Tibial artery (tissue), 4 donors: ENCODE measurements at places on chromosomes 1 and 21.

GRCh38 chr1:214566158-214567104, 15.0 kb upstream of the PTPN14 start:
- DNase-seq: no peak

- DNase-seq: no peak
Measured at GRCh38 chr1:114272593-114272992, 118.9 kb upstream of the SYT6 start.

- DNase-seq: no peak
Measured at GRCh38 chr1:90475631-90476030, 241.5 kb downstream of the BARHL2 start.

DNA sequence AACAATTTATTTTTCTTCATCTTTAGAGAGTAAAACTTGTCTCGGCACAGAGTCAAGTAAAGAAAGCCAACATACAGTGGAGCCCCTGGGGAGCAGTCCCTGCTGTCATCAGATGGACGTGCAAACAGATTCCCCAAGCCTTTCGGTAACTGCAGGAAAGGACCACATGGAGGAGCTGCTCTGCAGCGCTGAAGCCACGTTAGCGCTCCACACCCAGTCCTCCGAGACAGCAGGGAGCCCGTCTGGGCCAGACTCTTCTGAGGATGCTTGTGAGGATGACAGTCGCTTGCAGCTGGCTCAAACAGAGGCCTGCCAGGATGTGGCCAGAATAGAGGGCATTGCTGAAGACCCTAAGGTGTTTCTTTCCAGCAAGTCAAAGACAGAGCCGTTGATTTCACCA, 77.1 kb upstream of the SCCPDH start:
- peak; percentile 31 for DNase-seq

DNA sequence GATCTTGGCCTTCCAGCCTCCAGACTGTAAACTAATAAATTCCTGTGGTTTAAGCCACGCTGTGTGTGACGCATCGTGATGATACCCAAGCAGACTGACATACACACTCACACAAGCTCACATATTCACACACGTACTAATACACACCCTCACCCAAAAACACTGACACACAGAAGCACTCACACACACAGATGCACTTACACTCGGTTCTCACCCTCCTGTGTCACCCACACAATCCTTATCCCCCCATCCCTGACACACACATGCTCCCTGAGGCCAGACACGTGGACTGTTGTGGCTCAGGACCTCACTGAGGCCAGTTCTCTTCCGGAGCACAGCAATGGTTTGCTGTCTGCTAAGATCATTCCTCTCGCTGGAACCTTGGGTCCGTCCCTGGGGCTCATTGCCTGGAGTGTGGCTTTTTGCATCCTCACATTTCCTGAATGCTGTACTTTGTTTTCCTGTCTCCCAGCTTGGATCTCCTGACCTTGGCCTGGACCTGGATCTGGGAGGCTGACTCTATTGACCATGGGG, 76.9 kb upstream of the LYST start:
- DNase-seq: no peak

DNA sequence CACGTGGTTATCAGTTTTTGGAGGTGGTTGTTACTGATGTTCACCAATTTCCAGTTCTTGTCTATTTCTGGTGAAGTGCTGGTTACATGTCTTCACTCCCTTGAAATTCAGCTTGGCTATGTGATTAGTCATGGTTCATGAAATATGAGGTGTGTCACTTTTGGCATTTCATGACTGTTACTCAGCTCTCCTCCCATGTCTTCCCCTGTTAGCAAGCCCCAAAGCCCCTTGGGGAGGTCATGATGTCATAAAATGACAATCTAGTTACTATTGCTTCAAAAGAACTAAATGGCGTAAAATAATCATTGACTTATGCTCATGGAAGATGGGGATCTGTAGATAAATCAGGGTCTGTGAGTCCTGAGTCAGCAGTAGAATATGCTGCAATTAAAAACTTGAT, 425.1 kb downstream of the SETD4 start:
- no peak for DNase-seq

DNA sequence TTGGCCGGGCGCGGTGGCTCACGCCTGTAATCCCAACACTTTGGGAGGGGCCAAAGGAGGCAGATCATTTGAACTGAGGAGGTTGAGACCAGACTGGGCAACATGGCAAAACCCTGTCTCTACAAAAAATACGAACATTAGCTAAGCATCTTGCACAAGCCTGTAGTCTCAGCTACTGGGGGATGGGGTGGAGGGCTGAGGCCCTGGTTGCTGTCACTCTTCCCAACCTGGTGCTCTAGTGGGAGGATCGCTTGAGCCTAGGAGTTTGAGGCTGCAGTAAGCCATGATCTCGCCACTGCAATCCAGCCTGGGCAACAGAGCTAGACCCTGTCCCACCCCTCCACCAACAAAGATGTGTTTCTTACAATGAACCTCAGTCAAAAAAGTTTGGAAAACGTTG, 2.8 kb downstream of the PHGDH start:
- DNase-seq: peak; percentile 69

DNA sequence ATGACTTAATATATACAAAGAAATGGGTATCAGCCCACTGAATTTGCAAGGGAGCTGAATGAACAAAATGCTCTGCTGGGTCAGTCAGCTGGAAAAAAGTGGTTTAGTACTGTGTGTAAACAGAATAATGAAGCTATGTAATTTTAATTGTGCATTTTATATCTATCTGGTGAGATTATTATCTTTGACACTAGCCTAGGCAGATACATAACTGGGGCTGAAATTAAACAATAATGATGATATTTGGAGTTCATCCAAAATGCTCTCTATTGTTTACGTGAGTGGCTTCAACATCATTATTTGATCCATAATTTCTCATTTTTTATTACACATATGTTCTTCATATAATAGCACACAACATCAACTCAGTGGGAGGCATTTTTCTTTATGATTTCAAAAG, 208.5 kb upstream of the SNX7 start:
- no peak for DNase-seq

DNA sequence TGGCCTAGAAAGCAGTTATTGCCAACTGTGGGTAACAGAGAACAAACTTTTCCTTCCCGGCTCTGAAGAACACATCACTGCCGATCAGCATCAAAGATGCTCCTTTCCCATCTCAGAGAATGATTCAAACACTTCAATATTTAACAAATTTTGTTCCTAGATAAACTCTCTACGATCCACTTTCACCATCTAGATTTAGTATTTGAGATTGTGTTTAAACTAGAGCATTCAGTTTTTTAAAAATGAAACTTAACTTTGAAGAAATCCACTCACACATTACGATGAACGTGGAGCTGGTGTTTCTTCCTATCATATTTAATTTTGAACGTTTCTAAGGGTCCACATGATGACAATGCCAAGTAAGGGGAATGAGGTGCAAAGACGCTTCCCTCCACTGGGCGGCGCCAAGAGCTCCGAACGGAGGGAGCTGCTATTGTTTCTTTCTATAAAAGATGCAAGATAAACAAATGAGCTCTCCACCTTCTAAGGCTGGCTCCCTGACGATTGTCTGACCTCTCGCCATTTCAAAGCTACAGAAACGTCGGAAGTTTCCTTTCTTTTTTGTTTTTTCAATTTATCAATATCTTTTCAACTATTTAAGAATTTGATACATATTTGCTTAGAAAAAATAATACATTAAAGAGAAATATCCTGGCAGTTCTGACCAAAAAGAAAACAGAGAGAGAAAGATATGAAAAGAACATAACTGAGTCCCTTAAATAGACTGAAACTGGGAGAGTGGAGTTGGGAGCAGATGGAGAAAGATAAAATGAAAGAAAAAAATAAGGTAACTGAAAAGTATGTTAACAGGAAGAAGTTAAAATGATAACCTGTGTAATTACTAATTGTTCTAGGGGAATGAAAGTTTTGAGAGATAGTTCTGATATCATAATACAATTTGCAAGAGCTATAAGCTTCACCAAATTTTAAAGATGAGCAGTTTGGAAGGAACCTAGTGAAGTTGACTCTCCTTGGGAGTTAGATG, 4.4 kb upstream of the BARHL2 start:
- no peak for DNase-seq

GRCh38 chr1:15849775-15850324, 2.3 kb downstream of the SPEN start:
- peak; percentile 67 for DNase-seq

DNA sequence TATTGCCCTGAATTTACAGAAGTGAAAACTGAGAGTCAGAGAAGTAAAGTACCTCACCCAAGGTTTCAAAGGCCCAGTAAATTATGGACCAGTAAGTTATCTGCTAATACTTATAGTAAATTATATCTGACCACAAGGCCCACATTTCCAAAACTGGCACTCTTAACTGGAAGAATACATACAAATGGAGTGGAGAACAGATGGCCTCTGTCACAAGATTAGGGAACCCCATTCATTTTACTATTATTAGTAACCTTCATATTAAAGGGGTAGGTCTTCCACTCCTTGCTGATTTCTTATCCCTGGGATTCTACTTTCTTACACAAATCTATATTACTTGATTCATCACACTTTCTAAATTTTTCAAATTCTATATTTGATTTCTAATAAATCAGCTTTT, 588.8 kb downstream of the NEGR1 start:
- no peak for DNase-seq

DNA sequence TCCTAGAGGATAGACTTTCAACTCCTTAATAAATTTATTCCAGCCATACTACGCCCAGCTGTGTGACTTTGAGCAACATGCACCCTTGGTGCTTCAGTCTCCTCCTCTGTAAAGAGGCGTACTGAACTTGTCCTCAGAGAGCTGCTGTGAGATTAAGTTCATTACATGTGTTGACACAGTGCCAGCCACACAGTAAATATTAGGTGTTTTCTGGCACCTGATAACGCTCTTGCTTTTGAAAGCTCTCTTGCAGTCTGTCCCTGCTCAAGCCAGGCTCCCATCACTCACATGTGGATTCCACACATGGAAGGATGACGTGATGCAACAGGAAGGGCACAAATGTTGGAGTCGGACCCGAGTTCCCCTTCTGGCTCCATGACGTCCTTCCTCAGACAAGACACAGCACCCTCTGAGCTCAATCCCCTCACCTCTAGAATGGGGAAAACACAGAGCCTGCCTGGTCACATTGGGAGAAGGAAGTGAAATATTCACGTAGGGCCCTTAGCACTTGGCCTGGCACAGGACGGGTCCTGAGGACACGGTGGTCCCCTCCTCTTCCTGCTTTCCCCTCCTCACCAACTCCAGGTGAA, 7.7 kb downstream of the IFNLR1 start:
- no peak for DNase-seq

GRCh38 chr21:32427958-32428623, 15.6 kb downstream of the EVA1C start:
- DNase-seq: no peak

- DNase-seq: no peak
Measured at GRCh38 chr1:15578921-15579682, 5.7 kb downstream of the AGMAT start.

DNA sequence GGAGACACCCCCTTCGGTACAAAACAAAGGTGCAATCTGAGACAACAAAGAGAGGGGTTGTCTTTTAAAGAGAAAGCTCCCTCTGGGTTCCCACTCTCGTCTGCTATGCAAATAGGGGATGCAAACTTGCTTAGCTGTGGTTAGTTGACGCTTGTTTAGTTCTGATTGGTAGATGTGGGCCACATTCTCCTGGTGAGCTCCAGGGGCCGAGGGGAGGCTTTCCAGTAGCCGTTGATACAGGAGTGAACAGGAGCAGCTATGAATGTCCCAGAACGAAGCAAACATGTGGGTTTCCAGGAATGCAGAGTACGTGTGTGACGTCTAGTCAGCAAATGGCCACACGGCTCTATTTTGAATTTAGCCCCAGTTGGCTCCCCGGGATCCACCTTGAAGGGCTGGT, 14.7 kb downstream of the TFF2 start:
- DNase-seq: no peak

GRCh38 chr1:156439036-156439776, 61.4 kb downstream of the MEF2D start:
- no peak for DNase-seq

DNA sequence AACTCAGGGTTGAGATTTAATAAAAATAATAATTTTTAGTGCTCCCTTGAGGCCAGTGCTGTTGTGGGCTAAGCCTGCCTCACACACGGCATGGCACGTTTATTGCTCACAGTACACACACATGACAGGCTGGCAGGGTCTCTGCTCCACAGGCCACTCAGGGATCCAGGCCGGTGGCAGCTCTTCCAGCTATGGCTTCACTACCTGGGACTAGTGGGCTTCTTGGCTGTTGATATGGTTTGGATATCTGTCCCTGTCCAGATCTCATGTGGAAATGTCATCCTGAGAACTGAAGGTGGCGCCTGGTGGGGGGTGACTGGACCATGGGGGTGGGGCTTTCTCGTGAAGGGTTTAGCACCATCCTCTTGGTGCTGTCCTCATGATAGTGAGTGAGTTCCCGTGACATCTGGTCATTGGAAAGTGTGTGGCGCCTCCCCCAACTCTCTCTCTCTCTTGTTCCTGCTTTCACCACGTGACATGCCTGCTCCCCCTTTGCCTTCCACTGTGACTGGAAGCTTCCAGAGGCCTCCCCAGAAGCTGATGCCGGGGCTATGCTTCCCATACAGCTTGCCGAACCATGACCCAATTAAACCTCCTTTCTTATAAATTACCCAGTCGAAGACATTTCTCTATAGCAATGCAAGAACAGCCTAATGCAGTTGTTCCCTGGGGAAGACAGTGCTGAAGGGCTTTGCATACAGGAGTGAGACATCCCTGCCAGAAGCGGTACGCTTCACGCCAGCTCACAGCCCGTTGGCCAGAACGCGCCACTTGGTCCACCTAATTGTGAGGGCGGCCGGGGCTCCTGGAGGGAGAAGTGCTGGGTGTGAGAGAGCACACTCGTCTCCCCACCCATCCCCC, 226.9 kb upstream of the C1orf174 start:
- DNase-seq: no peak

- no peak for DNase-seq
Measured at GRCh38 chr1:96340686-96341085, 380.9 kb upstream of the PTBP2 start.

DNA sequence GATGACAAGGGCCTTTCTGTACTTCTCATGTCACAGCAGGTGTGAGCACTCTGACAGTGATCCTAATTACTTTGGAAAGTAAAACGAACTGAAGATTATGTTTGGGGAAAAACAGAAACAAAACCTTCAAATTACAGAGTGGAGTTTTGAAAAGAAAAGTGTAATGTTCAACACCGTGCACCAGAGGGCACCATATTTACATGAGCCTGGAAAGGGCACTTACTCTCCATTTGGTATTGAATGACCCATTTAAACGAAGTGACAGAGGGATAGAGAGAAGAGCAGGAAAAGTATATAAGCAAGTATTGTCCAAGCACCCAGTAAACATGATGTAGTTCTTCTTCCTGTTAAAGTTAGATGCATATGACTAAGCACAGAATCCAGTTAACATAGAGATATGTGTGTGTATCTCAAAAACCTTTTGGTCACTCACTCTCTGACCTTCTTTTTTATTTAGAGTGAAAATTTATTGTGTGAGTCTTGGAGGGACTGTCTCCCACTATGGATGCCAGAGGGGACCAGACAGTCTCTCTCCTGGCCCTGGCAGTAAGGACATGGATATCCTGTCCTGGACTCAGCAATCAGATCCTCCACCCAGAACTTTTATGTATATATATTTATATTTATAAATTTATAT, 3.8 kb upstream of the RGSL1 start:
- no peak for DNase-seq

- no peak for DNase-seq
Measured at GRCh38 chr1:224769452-224770335, 153.6 kb downstream of the CNIH3 start.

- DNase-seq: peak; percentile 15
Measured at GRCh38 chr21:44448651-44449131, 6.6 kb upstream of the LRRC3 start.
